Activated naive CD4-positive, alpha-beta T cell treated with anti-CD3 and anti-CD28 coated beads for 36 hours (primary cell): ENCODE measurements at places on chromosomes 3 and 15. TPM values are rescaled to one million over a fixed set of nuclear protein-coding genes. Genes with fewer than 3 reads are reported as not detected.

Gene SERPINI2
- not detected for total RNA-seq

Gene AP3B2
- 0.52 TPM for total RNA-seq

Gene SMCO1
- total RNA-seq = not detected

Gene ZNF774
- total RNA-seq = 0.84 TPM

Gene TRPM1
- not detected for total RNA-seq

Gene GOLGA8O
- total RNA-seq = not detected

- no peak for DNase-seq
Observed at GRCh38 chr3:124491098-124491497, 239.2 kb upstream of the UMPS start.

GRCh38 chr3:171458071-171458863 lies 1.9 kb downstream of the TNIK start:
- DNase-seq = peak; percentile 48

DNA sequence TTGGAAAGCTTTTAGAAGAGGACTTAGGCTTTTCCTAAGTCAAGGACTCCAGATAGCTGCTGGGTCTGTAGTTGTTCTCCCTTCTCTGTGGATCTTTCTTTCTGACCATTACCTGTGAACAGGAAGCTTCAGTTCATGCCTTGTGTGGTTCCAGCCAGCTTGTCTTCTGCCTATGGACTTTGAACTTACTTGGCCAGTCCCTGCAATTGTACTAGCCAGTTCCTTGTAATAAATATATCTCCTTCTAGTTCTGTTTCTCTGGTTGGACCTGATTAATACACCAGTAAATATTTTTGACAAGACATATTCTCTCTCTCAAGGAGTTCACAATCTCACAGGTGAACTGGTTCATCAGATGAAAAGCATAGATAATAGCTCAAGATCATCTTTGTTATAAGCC lies 341.3 kb upstream of the DPPA4 start:
- no peak for DNase-seq

DNA sequence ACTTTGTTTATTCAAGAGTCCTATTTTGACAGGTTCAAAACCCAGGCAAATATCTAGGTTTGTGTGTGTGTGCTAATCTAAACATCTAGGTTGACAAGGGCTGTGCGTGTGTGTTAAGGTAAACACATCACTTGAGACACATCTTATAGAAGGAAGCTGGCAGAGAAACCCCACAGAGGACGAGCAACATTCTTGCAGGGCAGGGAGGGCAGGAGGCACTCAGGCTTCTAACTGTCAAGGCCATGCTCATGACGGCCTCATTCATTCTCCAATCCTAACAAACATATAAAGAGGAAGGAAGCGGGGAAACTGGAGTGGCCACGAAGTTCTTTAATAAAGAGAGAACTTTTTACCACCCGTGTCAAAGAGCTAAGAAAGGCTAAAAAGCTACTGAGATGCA lies 43.4 kb downstream of the SLCO2A1 start:
- no peak for DNase-seq

- no peak for DNase-seq
Observed at GRCh38 chr3:48141604-48142137, 46.5 kb downstream of the CDC25A start.

DNA sequence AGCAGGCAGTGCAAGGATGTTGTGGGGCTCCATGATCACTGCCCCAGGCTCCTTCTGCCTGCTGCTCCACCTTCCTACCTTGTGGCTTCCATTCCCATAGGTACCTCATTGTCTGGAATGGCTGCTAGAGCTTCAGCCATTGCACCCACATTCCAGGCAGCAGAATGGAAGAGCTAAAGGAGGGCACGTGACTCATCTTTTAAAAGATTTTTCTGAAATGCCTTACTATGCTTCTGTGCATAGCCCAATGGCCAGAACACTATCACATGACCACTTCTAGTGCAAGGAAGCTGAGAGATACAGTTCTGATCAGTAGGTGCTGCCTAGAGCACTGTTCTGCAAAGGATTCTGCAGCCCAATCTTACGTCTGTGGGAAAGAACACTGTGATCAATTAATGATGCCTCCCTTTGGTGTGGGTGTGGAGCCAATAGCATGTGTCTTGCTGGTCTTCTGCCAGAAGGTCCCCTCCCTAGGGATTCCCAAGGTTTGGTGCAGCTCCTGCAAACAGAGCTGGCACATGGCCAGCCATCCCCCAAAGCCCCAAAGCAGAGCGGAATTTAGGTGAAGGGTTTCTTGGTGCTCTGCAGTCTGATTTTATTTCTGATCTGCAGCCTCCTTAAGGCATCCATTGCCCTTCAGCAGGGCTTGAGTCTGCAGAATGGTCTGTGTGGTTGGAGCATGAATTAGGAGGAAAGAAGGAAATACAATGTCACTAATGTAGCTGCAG lies 34.4 kb downstream of the SPSB4 start:
- DNase-seq = no peak

- no peak for DNase-seq
Observed at GRCh38 chr3:155972885-155973584, 102.6 kb downstream of the GMPS start.

DNA sequence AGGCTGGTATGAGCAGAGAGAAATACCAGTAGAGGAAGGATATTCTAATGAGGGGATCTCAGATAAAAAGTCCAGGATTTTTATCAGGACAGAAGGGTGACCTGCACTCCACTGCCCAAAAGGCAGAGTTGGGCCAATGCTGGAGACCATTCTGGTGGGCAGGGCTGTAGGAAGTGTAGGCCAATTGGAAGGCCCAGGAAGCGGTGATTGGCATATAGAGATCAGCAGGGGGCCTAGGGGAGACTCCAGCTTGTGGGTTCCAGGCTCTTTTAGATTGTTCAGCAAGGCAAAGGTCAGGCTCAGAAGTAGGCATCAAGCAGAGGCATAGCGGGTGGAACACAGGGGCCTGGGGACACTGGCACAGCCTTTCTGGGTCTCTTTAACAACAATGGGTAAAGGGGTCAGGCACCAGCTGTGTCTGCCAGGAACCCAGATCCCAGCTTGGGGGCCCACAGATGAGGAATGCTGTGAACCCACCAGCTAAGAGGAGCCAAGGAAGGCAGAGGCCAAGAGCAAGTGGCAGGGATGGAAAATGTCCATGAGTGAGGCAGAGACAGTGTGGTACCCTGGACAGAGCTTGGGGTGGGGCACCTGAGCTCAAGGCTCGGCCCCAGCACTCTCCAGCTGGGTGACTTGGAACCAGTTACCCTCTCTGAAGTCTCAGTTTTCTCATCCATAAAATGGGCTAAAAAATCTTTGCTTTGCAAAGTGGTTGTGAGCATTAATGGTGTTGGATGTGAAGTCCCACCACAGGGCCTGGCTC lies 27.0 kb upstream of the RASGRF1 start:
- no peak for DNase-seq

GRCh38 chr3:10187290-10187876 lies 22.7 kb downstream of the IRAK2 start:
- no peak for DNase-seq

DNA sequence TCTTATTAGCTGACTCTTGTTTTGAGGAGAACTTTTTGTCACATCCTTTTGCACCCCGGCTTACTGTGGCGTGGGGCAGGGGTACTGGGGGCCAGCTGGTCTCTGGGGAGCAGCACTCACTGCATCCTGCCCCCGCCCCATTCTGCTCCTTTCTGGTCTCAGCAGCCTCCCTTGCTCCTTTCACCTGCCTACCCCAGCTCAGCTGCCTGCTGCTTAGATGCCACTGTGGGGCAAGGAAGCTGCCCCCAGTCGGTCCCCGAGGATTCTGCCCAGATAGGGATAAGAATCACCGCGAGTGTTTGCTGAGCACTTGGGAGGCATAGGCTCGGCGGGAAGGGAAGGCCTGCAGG lies 32.0 kb downstream of the APBA2 start:
- peak; percentile 5 for DNase-seq

DNA sequence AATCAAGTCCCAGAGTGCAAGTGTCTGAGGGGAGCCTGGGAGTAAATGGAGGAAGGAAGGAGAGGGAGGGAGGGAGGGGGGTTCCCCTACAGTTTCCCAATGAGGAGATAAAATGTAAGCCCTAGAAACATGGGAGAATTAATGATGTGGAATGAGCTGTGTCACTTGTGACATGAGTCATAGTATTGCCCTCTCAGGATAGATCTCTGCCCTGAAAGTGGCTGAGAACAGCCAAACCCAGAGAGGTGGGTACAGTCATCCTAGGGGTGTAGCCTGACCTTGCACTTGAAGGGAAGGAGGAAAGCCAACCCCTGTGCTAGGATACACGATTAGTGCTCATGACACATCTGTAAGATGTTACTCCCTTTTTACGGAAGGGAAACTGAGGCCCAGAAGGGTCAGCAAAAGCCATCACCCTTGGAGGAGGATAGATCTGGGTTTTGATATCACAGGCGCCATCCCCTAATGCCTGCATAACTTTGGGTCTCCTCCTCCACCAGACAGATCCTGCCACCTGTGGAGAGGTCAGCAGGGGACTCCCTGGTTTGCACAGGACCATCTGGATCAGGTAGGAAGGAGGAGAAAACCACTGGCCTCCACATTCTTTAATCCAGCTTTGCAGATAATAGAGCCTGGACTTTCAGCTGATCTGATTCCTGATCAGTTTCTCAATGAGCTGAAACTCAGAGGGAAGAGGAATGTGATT lies 23.1 kb upstream of the USP3 start:
- peak; percentile 73 for DNase-seq

DNA sequence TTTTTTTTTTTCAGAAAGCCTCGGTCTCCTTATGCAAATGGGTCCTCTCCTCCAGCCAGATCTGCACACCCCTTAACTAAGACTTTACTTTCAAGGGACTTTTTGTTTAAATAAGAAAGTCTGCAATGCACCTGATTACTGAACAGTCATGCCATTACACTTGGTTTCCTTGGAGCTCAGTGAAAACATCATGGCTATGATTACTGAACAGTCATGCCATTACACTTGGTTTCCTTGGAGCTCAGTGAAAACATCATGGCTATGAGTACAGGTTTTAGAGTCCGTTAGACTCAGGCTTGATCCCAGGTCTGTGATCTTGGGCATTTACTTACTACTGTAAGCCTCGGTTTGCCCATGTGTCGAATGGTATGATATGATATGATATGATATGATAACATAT lies 10.1 kb downstream of the ENTPD3 start:
- no peak for DNase-seq

- DNase-seq = no peak
Observed at GRCh38 chr3:65534805-65535204, 503.9 kb downstream of the MAGI1 start.
